ENCODE measurements at places on chromosomes 3 and 15.

DNA sequence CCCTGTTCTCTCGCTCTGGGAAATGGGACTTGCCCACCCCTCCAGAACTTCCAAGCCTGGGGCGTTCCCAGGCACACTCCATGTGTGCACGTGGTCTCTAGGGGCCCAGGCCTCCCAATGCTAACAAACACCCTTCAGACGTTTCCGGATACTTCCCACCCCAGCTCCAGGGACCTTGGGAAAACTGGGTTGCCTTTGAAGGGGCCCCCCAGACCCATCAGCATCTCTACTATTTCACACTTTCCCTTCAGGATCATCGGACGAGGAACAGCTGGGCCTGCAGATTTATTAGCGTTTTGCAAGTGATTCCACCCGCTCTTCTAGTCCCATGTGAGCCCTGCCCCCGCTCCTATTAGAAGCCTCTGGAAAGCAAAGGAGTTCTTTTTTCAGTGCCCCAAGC lies 63.2 kb downstream of the MAGEF1 start:
- DNase-seq: no peak

GRCh38 chr3:158093526-158093925 lies 12.7 kb downstream of the SHOX2 start:
- no peak for DNase-seq

DNA sequence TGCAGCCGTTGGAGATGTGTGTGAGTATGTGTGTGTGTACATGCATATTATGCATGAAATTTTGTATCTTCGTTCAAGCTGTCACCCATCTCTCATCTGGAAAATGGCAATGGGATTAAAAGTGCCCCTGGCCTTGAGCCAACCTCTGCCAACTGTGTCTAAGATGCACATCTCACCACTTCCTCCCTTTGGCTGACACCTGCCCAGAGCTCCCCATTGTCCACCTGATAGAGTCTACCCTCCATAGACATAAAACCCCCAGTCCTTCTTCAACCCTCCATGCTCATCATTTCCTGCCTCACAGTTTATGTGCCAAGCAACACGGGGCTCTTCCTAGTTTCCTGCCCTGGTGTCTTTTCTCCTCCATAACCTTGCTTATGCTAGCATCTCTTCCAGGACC lies 187.5 kb upstream of the HES1 start:
- no peak for DNase-seq

DNA sequence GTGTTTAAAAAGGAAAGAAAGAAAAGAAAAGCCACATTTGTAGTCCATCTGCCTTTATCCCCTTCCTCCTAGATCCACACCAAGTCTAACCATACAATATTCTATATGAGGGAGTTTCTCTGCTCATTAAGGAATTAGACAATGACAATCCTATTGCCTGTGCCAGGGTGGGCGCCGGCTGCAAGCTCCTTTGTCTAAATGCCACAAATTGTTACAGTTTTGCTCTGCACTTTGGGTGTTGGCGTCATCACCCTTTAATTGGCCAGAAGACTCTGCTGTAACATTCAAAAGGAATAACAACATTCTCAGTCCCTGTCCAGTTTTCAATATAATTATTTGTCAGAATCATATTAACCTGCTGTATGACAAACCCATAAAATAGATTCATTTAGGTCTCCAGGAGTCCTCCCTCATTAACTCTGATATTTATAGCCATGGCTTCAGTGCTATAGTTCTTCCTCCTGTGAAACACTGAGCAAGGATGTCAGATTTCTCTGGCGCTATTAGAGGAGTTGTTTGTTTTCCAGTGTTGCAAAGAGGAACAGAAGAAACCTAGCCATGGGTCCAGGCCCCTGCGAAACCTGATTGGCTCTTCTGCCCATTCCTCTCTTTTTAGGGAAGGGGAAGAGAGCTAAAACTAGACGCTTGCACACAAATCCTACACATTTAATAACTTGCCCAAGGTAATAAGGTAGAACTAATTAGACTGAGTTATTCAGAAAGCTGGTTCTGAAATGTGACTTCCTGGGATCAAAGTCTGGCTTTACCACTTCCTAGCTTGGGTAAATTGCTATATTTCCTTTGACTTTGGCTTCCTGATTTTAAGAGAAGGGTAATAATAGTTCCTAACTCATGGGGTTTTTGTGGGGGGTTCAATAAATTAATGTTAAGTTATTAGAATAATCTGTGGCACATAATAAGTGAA lies 112.4 kb downstream of the CD47 start:
- DNase-seq: no peak

DNA sequence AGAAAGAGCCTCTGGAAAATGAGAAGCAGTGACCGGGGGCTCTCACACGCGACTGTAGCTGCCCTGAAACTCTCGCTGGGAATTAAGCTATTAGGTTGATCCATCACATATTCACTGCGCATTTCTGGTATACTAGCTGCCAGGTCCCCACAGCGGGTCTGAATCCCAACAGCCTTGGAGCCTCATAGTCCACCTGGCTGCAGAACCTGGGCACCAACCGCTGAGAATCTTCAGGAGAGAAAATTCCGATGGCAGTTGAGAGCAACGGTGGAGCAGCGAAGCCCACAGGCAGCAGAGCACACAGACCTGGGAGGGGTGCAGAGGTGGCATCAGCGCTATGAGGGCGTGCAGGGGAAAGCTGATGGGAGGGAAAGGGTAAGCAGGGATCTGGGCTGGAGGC lies 75.1 kb downstream of the FAM174B start:
- no peak for DNase-seq

DNA sequence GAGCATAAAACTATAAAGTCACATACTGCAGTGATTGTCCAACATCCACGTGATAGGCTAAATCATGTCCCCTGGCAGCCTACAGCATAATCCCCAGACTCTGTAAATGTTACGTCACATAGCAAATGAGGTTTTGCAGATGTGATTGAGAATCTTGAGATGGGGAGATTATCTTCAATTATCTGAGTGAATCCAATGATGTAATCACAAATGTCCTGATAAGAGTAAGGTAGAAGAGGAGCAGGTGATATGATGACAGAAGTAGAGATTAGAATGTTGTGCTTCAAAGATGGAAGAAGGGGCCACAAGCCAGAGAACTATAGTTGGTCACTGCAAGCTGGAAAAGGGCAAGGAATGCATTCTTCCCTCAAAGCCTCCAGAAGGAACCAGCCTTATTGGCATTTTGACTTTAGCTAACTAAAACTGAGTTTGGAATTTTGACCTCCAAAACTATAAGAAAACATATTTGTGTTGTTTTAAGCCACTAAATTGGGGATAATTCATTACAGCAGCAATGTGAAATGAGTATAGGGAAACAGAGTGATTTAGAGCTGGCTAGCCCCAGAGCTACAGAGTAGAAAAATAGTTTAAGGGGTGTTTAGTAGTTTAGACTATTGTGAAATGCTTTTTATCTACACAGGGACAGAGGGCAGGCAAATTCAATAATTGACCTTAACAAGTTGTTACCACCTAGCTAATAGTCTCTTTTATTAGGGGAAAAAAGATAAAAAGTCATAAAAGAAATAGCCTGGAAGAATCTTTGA lies 15.2 kb downstream of the SLC2A2 start:
- no peak for DNase-seq

- no peak for DNase-seq
These were observed 108.1 kb downstream of the USP13 start for GRCh38 chr3:179760944-179761343.

DNA sequence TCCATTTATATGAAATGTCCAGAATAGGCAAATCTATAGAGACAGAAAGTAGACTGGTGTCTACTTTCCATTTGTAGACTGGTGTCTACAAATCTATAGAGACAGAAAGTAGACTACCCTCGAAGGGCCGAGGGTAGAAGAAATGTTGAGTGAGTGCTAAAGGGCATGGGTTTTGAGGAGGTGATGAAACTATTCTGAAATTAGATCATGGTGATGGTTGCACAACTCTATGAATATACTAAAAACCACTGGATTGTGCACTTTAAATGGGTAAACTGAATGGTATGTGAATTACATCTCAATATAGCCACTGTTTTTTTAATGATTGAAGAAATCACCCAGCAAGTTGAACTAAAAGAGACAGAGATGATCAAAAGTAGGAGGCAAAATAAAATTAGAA lies 27.9 kb downstream of the TP53BP1 start:
- no peak for DNase-seq

GRCh38 chr3:64505419-64505818 lies 182.4 kb downstream of the ADAMTS9 start:
- no peak for DNase-seq

- DNase-seq: no peak
These were observed 36.2 kb upstream of the FILIP1L start for GRCh38 chr3:100150473-100150872.

- DNase-seq: no peak
These were observed 360.2 kb upstream of the ROPN1 start for GRCh38 chr3:124352149-124352539.

- DNase-seq: no peak
These were observed 17.7 kb upstream of the CLSTN2 start for GRCh38 chr3:139917226-139917785.
